Natural killer cell treated with Interleukin-12 subunit alpha and Interleukin-12 subunit beta and Interleukin-15 and Interleukin-18, amount 100 ng/mL, for 72 hours (primary cell): ENCODE measurements at places on chromosomes 4 and X.

DNA sequence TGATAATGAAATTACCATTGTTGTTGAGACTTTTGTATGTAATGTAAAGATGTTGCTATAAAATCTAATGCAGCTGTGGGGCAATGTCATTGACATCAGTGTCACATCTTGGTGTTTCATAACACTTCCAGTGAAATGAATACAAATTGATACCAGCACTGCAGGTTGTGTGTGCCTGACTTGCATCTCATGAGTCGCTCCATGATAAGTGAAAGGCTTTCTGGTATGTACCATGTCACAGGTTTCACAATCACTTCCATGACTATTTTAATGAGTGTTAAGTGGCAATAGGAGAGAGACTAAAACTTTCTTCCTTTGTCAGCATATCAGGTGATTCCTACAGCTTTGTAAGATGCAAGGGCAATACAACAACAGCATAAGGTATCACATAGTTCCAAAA lies 94.4 kb downstream of the ABCB7 start:
- no peak for DNase-seq

DNA sequence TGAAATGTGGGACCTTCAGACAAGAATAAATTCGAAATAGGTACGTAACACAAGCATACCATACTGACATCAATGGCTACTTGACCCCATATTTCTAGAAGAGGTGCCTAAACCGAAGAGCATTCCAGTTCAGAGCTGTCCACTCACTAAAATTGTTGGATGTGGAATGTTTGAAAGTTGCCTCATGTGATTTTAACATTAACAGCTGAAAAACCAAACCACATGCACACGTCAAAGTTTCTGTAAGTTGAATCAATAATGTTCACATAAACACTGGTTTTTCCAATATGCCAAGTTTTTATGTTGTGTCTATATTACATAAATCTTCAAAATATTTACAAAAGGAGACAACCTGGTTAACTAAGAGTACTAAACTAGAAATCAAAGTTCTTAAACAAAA lies 3.5 kb downstream of the UBE2D3 start:
- no peak for DNase-seq

DNA sequence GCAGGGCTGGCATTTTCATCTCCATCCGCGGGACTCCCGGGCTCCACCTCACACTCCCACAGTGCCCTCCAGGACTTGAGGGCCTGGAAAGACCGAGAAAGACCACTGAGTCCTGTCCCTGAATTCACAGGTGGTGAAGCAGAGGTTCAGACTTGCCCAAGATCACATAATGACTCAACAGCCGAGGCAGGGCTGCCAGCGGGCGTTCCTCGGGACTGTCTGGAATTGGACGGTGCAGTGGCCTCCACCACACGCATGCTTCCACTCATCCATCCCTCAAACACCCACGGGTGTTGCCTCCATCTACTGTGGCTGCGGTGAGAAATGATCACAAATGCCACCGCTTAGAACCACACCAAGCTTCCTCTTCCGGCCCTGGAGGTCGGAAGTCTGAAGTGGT lies 6.9 kb upstream of the ADRA2C start:
- DNase-seq, result no peak

DNA sequence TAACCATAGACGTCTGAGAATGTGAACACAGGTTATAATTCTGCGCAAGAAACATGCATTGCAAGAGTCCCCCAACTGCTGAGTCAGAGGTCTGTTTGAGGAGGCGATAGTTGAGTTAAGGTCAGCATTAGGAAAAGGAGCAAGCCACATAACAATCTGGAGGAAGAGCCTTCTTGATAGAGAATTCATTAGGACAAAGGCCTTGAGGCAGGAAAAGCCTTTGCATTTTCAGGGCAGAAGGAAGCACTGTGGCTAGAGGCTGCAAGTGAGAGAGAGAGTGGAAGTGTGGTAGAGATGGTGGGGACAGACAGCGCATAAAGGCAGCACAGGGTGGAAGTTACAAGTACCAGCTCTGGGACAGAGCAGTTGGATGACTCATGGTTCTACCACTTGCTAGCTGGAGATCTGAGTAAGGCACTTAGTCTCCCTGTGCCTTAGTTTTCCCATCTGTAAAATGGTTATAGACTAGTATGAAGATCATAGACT lies 125.8 kb upstream of the LNX1 start:
- DNase-seq, result no peak

GRCh38 chr4:149199594-149199993 lies 616.0 kb downstream of the IQCM start:
- no peak for DNase-seq

- DNase-seq, result no peak
Measured at GRCh38 chrX:129721870-129722269, 16.9 kb upstream of the XPNPEP2 start.

- DNase-seq, result no peak
Measured at GRCh38 chrX:118066867-118067515, 49.6 kb downstream of the KLHL13 start.

DNA sequence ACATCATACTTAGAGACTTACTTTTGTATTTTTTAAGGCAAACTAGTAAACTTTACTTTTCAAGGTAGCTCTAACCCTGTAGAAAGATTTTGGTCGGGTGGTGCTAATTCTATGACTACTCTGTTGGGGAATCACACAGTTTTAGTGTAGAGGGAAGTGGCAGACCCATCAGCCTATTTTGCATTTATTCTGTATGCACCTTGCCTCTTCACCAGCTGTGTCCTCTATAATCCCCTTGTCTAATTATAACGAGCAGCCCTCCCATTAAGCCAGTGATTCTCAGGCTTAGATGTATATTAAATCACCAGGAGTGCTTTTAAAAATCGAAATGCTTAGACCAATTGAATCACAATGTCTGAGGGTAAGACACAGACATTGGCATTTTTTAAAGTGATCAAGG lies 78.1 kb downstream of the GALNT7 start:
- no peak for DNase-seq

DNA sequence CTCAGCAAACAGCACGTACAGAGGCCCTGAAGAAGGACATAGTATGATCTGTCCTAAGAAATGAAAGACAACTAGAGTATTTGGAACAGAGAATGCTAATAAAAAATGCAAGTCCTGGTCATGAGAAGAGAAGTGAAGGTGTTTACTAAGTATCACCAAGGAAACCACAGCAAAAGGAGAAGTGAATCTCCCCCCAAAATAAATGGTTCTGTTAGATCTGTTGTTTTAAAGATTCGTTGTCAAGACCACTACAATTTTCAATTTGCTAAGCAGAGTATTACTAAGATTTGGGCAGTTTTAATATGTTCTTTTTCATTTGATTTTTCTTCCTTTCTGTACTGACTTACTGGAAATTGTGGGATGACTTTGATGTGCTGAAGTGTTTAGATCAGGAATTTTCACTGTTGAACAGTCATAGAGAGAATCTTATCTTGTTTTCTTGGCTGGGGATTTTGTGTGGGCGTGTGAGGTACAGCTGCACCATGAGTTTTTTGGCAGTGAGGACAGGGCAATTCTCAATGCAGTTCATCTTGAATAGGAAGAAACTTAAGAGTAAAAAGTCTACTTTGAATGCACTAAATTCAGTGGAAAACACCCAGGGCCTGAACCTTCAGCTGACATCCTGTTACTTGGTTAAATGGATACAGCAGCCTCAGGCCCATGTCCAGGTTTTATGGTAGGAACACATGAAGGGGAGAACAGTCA lies 132.2 kb downstream of the STIM2 start:
- DNase-seq, result no peak

DNA sequence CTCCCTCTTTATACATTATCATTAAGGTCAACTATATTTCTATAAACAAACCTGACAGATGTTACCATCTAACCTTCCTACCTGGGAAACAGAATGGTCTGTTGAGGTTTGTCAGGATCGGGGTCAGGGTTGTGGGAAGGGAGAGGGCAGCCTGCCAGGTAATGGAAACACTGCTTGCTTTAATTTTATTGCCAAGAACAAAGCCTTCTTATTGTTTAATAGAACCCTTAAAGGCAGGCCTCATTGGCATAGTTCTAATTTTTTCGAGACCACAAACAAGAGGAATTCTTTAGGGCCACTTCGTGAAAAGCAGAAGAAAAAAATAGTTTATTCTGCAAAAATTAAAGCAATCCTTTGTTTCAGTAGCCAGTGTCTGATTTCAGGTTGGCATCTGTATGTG lies 113.2 kb downstream of the MID1 start:
- DNase-seq, result no peak

GRCh38 chr4:133584714-133585113 lies 435.6 kb downstream of the PCDH10 start:
- DNase-seq, result no peak

- no peak for DNase-seq
Measured at GRCh38 chr4:41839916-41840854, 91.7 kb upstream of the PHOX2B start.

- DNase-seq, result no peak
Measured at GRCh38 chr4:17718471-17718870, 63.0 kb downstream of the FAM184B start.

- no peak for DNase-seq
Measured at GRCh38 chrX:43878906-43879526, 3.2 kb downstream of the MAOB start.

- no peak for DNase-seq
Measured at GRCh38 chr4:162847945-162848549, 318.6 kb downstream of the NAF1 start.

DNA sequence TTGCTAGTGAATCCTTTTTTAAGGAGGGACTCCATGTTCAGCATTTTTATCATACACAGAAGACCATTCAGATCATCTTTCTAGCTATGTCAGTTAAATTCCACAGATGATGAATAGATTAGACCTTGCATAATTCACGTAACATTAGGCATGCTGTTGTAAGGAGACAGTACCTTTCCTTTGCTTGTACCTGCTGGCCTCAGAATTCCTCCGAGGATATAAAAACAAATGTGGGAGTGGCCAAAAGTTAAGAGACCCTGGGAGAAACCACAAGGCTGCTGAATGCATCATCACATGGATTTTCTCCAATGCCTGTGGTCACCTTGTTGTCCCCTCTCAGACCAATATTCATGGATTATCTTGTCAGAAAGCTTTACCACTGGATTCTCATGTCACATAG lies 201.4 kb downstream of the MAGEB17 start:
- no peak for DNase-seq

DNA sequence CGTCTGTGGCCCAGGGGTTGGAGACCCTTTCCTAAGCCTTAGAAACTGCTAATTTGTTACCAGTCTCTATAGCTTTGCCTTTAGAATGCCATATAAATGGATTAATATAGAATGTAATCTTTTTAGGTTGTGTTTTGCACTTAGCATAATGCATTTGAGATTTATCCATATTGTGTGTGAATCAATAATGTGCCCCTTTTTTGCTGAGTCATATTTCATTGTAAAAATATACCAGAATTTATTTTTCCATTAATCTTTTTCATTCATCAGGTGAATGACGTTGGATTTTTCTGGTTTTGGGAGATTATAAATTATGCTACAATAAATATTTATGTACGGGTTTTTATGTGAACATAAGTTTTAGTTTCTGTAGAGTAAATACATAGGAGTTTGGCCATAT lies 478.8 kb upstream of the MAGEB18 start:
- no peak for DNase-seq

DNA sequence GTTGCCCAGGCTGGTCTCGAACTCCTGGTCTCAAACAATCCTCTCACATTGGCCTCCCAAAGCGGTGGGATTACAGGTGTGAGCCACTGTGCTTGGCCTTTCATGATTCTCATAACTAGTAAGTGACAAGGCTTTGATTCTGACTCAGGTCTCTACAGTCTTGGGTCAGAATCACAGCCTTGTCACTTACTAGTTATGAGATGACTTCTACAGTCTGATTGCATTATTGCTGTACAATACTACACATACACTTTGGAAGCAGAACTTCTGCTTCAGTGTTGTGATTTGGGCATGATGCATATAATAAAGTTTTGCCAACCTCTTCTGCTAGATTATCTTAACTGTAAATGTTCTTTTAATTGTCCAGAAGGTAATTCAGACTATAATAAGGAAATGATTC lies 123.3 kb downstream of the KDM6A start:
- DNase-seq, result no peak

GRCh38 chrX:68086709-68087108 lies 346.6 kb downstream of the OPHN1 start:
- DNase-seq, result no peak

- peak; percentile 45 for DNase-seq
Measured at GRCh38 chr4:8072235-8072968, 86.2 kb downstream of the ABLIM2 start.

GRCh38 chr4:122858705-122859104 lies 32.1 kb downstream of the FGF2 start:
- DNase-seq, result no peak

DNA sequence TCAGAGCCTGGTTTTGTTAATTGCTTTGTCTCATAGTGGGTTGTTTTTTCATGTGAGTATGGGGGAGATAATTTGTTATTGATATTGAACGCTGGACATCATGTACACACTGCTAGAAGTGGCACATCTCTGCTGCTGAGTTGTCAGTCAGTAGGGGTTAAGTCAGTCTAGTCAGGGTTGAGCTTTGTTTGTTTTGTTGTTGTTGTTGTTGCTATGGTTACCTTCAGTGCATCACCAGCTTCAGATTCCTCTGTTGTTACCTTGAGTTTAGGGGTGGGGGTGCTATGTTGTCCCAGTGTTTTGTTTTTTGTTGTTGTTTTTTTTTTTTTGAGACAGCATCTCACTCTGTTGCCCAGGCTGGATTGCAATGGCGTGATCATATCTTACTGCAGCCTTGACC lies 9.9 kb downstream of the YIPF6 start:
- DNase-seq, result no peak

DNA sequence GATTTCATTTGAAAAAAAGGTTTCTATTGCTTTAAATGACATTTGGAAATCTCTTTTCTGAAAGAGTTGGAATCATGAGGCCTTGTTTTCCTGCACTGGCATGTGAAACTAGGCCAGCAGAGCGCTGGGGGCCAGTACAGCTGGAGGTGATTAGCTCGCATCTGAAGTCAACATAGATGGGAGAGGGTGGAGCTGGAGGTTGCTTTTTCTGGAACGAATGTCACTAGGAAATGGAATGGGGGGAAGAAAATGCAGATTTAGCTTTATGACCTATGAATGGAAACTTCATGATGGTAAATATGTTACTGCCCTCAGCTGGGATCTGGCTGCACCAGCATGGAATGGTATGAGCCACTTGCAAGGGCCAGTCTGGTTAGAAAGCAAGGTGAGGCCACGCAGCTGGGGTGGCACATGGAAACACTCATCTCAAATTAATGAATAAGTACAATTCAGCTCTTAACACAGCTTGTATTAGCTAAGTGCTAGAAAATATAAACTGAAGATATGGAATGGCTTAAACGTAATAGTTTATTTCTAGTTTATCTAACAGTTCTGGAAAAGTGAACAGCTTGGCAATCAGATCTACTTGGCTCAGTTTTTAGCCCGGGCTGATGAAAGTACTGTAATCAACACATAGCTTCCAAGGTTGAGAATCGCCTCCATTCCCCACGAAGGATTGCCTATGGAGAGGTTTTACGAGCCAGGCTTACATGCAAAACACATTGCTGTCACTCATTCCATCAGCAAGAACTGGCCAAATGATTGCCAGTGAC lies 32.5 kb downstream of the SLC10A6 start:
- no peak for DNase-seq

GRCh38 chr4:165592386-165592785 lies 213.6 kb downstream of the CPE start:
- DNase-seq, result no peak

- DNase-seq, result no peak
Measured at GRCh38 chr4:93263166-93263565, 565.4 kb upstream of the ATOH1 start.
